Activated CD4-positive, alpha-beta T cell treated with anti-CD3 and anti-CD28 coated beads for 4 hours (primary cell): ENCODE measurements at places on chromosomes 13 and 19.

DNA sequence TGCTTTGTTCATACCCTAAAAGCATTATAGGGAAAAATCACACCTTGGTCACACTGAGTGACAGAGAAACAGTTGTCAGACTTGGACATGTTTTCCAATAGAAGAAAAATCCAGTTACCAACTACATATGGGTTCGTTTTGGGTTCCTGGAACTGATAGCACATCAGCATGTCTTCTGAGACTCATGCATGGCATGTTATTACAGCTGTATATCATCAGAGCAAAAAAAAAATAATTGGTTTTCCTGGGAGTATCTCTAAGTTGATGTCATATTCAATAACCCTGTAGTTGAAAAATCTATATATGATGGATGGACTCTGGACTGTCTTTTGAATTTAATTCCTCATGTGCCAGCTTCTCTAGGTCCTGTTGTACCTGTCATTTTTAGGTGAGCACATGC lies 211.6 kb downstream of the DNAJC15 start:
- no peak for DNase-seq

- no peak for DNase-seq
Observed at GRCh38 chr13:96783057-96783456, 211.2 kb downstream of the OXGR1 start.

- no peak for DNase-seq
Observed at GRCh38 chr19:7927605-7928333, 1.8 kb upstream of the CTXN1 start.

- no peak for DNase-seq
Observed at GRCh38 chr19:1042689-1043511, 3.0 kb downstream of the ABCA7 start.

GRCh38 chr13:33441015-33441414 lies 155.5 kb upstream of the STARD13 start:
- no peak for DNase-seq

DNA sequence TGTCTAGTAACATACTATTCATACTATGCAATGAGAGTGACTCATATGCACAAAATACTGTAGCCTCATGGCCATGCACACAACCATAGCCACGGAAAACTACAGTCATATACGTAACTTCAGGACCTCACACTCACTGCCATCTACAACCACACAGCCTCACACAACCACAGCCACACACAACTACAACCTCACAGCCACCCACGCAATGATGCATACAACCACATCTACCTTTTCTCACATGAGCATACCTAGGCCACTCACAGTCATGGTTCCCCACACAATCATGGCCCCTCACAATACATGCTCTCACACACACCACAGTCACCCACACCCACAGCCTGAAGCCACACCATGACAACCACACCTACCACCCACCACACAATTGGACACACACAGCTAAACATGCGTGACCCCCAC lies 8.7 kb upstream of the TNFSF14 start:
- peak; percentile 61 for DNase-seq

GRCh38 chr19:39321117-39321831 lies 611 bp upstream of the LRFN1 start:
- DNase-seq, result no peak

GRCh38 chr19:16721051-16721450 lies 1.4 kb downstream of the NWD1 start:
- DNase-seq, result no peak

GRCh38 chr19:39692166-39692565 lies 12.1 kb upstream of the LGALS14 start:
- DNase-seq, result no peak

GRCh38 chr19:17794731-17795494 lies at the start of gene B3GNT3:
TSS of gene B3GNT3 (plus strand) at chr19:17795138. CDS start at chr19:17807808, 12,670 bp downstream.
- DNase-seq, result peak; percentile 11

GRCh38 chr13:19713186-19713965 lies 69.4 kb downstream of the PSPC1 start:
- no peak for DNase-seq

- no peak for DNase-seq
Observed at GRCh38 chr13:112722433-112723263, 32.8 kb downstream of the ATP11A start.

DNA sequence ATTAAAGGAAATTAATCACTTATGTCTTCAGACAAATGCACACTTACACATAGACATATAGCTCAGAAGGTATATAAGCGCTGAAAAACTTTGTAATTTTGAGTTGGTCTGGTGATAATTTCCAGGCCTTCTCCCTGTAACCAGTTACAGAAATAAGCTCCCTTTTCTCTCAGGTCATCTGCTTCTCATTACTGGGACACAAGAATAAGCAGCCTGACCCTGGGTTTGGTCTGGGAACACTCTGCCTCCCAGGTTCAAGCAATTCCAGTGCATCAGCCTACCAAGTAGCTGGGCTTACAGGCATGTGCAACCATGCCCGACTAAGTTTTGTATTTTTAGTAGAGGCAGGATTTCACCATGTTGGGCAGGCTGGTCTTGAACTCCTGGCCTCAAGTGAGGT lies 274.5 kb downstream of the LMO7 start:
- no peak for DNase-seq

DNA sequence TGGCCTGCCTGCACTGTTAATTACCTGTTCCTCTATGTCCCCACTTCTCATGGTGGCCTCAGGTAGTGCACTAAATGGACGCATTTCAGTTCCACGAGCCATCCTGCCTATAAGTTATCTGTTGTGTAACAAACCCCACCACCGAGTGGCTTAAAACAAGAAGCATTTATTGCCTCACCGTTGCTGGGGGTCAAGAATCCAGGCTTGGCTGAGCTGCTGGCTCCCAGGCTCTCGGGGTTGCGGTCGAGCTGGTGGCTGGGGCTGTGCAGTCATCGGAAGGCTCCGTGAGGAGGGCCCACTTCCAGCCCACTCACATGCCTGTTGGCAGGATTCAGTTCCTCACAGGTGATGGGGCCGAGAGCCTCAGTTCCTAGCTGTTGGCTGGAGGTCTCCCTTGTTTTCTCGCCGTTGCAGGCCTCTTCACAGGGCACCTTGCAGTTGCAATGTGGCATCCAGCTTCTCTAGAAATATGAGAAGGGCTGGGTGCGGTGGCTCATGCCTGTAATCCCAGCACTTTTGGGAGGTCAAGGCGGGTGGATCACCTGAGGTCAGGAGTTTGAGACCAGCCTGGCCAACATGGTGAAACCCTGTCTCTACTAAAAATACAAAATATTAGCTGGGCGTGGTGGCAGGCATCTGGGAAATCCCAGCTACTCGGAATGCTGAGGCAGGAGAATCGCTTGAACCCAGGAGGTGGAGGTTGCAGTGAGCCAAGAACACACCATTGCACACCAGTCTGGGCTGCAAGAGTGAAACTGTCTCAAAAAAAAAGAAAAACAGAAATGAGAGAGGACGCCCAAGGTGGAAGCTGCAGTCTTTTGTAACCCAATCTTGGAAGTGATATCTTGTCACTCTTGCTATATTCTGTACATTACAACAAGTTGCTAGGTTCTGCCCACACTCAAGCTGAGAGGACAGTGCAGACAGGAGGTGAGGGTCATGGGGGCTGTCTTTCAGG lies 6.5 kb upstream of the PTOV1 start:
- no peak for DNase-seq
